Stimulated activated CD4-positive, alpha-beta T cell treated with anti-CD3 and anti-CD28 coated beads, Interleukin-2, amount 100 ng/mL, for 48 hours (primary cell): ENCODE measurements at places on chromosomes 5 and 9.

GRCh38 chr9:111427186-111427585 lies 57.0 kb downstream of the ECPAS start:
- DNase-seq, result no peak

GRCh38 chr9:35754264-35754663 lies at the start of gene MSMP:
Gene MSMP (minus strand): TSS chr9:35754276. CDS start chr9:35754129, 147 bp downstream.
- no peak for DNase-seq

- no peak for DNase-seq
Observed at GRCh38 chr5:35665096-35665495, 47.4 kb downstream of the SPEF2 start.

DNA sequence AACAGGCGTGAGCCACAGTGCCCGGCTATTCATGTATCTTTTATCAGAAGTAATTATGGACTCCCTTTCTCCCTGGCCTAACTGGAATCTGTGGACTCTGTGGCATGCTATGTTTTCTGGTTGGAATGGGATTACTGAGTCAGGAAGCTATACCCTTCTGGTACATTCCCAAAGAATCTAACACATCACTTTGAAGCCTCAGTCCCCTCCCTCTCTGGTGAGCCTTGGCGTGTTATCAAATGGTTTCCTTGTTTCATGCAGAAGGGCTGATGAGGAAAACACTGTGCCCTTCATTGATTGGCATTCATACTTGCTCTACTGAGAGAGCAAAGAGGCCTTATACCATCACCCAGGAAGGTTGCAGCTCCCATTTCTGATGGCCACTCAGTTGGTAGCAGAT lies 22.9 kb downstream of the C5orf15 start:
- DNase-seq, result no peak

- DNase-seq, result no peak
Observed at GRCh38 chr9:115234094-115234493, 116.1 kb upstream of the TNC start.

- DNase-seq, result no peak
Observed at GRCh38 chr5:96220610-96221390, 212.2 kb downstream of the PCSK1 start.

GRCh38 chr5:178206166-178207101 lies 2.1 kb downstream of the HNRNPAB start:
- no peak for DNase-seq

DNA sequence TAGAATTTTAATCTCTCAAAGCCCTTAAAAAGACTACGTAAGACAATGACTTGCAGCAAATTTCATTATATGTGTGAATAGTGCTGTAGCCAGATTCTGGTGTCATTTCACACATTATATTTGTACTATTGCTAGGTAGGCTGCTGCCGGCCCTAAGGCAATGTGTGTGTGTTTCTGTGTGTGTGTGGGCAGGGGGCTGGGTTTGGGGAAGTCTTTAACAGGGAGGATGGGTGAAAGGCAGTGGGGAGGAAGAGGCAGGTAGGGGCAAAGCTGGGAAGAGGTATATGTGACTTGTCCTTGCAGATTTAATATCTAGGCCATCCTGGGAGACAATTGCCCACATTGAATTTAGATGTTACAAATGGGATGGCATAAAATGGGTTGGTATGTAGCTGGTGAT lies 130.8 kb downstream of the MACIR start:
- DNase-seq, result no peak

GRCh38 chr9:78406146-78406545 lies 109.2 kb downstream of the PSAT1 start:
- no peak for DNase-seq

DNA sequence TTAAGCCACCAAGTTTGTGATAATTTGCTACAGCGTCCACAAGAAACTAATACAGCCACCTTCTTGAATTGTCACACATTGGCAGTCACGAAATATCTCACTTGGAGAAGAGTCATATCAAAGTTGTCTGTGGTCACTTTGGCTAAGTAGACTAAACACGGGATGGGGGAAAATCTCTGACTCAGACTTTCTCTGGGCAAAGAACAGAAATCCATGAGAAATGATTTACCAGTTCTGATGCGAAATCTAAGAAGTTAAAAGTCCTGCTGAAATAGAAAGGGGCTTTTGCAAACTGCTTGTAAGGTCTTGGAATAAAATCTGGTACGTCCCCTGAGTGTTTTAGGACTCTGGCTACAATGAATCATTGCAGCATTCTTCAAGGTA lies 158.4 kb downstream of the COL23A1 start:
- no peak for DNase-seq

DNA sequence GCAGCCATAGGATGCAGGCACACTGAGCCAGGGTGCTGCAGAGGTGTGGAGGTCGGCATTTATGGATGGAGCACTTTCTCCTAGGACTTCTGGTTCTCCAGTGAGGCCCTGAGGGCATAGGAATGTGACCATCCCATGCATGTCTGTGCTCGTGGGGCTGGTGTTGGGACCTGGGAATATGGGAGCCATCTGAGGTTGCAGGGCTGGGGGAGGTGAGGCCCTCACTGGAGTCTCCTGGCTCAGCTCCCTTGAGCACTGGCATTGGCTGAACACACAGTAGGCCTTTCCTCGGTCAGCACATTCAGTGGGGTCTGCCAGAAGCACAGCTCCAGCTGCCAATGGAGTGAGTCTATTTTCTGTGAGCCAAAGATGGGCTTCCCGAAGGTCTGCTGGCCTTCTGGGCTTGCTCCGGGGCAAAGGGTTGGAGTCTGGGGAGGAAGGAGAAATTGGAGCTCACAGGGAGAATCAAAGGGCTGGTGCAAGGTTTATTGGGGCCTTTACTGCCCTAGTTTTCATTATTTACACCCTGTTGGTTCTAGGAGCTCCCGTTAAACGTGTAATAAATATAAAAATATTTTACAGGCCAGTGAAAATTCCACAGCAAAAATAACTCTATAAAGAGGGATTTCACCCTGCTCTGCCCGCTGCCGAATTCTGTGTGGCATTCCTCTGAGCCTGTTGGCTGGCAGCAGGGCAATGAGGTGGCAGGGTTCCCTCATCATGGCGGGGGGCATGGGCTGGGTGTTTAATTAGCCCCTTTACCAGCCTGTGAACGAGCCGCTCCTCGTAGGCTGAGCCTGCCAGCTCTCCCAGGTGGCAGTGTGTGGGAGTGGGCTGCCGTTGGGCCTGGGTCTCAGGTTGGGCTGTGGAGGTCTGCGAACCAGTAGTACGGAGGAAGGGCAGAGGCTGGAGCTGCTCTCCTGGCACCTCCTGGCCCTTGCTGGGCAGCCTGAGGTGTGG lies 31.6 kb upstream of the PITX1 start:
- no peak for DNase-seq

- DNase-seq, result no peak
Observed at GRCh38 chr9:114486205-114486963, 18.9 kb downstream of the WHRN start.

DNA sequence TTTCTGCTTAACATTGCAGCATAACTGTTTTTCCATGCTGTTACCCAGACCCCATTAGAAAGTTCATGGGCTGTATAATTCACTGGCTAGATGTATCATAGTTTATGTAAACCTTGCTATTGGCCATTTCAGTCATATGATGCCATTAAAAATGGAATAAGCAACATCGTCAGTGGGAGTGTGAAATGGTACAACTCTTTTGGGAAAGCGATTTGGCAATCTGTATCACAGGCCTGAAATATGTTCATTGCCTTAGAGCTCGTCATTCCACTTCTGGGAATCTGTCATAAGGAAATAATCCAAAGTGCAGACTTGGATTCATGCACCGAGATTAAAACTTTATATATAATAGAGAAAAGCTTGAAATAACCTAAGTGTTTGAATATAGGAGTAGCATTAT lies 77.9 kb upstream of the KLF4 start:
- no peak for DNase-seq
